Effector CD4-positive, alpha-beta T cell (primary cell): ENCODE measurements at places on chromosomes 7 and 10.

DNA sequence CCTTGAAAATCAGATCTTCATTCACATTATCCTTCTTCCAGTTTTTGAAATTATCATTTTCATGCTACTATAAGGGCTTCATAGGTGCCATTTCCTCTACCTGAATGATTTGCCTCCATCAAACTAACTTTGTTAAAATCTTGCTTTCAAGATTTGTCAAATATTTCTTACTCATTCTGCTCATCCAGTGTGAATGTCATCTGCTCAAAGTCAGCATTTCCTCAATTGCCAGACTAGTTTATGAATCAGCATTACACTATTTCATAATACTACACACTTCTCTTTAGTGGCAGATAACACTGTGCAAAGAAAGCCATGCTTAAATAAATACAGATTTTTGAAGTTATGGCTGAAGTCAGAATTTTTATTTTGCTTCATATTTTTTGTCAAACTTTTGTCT, 21.3 kb upstream of the LIPF start:
- DNase-seq, result no peak

- DNase-seq, result no peak
These were observed 803 bp downstream of the RAPGEF5 start for GRCh38 chr7:22356010-22356691.

DNA sequence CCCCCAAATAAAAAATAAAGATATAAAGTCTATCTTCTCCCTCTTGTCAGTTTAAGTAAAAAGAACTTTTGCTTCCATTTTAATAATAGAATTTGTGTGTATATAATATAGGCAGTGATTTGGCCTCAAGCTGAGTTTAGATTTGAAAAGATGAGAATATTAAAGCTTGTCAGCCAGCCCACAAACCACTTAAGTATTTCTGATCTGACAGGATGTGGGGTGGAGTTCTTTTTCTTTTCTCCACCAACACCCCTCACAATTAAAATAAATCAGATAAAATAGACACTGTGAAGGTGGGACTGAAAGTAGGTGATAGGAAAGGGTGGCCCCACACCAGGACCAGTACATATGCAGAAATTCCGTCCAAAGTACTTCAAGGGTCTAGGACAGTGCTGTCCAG, 714.1 kb downstream of the AUTS2 start:
- DNase-seq, result no peak

DNA sequence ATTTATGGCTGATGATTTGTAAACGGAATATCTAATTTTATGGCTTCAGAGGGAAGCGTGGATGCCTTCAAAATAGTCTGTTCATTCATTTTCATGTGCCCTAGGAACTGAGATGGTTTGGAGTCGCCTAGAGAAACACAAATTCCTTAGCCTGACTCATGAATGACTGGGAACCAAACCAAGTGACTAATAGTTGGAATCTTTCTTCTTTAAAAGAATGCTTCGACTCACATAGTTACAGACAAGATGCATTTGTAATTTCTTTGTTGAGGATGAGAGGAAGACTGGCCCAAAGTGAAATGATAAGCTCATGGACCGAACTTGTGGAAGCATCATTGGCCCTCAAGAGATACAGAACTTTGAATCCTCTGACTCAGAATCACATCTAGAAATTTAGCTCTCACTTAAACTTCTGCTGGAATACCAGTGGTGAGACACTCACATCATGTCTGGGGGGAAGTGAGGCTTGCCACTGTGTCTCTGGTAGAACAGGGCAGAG, 1107.2 kb downstream of the NRG3 start:
- no peak for DNase-seq

DNA sequence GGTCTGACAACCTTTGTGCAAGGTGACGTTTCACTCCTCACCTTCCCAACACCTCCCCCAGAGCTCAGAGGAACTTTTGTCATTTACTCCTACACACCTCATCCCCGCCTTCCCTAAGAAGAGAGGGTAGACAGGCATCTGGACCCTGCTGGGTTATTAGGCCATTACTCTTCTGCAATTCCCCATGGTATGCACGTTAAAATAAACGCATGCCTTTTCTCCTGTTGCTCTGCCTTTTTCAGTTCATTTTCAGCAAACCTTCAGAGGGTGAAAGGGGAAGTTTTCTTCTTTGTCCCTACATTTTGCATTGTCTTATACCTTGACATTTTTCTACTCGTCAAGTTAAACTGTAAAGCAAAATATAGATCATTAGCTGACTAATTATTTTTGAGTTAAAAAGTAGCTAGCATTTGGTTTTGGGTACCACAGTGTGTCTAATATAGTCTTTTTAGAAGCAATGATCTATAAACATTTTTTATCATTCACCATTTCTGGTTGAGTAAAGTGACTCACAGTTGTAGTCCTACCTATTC, 10.5 kb upstream of the EDRF1 start:
- no peak for DNase-seq
